HuH-7.5 (cell line): ENCODE measurements at places on chromosomes 11 and 22.

DNA sequence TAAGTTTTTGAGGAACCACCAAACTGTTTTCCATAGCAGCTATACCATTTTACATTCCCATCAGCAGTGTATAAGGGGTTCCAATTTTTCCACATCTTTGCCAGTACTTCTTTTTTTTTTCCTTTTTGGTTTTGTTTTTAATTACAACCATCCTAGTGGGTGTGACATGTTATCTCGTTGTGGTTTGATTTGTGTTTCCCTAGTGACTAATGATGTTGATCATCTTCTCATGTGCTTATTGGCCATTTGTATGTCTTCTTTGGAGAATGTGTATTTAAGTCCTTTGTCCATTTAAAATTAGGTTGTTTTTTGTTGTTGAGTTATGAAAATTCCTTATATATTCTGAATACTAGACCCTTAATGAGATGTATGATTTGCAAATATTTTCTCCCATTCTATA is 59.3 kb downstream of the STIM1 start:
- no peak for DNase-seq

DNA sequence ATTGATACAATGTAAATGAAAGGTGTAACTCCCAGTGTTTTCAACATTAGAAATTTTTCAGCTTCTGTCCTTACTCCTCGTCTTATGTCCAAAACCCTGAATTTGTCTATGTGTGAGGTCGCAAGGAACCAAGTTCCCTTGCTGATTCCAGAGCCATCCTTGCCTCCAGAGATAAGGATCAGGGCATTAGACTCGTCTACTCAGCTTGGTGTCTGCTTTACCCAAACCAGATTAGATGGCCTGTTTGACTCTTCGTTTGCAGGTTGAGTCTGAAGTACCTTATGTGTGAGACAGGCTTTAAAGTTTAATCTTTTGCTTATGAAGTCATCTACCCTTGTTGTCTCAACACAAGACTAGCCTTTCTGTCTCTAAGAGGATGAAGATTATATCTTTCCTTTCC is 55.6 kb downstream of the SPECC1L start:
- no peak for DNase-seq

- DNase-seq = peak; percentile 90
Observed at GRCh38 chr22:41697126-41697775, 2.1 kb upstream of the MEI1 start.

DNA sequence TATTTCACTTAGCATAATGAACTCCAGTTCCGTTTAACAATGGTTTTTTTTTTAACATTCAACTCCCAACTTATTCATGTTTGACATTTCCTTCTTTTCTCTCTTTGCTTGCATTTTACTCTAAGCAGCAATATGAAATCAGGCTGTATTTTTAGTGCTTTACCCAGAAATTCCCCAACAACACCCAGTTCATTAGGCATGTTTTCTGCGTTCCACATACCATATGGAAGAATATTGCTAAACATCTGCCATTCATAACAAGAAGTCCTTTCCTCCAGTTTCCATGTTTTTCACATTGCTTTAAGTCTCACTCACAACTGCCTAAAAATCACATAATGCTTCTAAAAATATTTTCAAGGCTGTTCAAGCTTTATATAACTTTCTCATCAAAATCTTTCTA is 45.8 kb downstream of the PLAAT5 start:
- DNase-seq = no peak

DNA sequence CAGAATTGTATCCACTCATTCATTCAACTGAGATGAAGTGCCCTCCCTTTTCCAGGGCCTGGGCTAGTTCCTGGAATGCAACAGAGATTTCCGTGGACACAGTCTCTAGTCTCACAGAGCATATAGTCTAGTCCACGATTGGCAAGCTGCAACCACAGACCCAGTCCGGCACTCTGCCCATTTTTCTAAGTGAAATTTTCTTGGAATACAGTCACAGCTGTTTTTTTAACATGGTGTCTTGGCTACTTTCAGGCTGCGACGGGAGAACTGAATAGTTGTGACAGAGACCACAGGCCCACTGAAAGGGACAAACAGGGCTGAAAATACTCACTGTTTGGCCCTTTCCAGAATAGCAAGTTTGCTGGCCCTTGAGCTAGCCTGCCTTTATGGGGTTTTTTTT is 29.2 kb downstream of the ALG12 start:
- DNase-seq = no peak

GRCh38 chr22:36901411-36902142 is 11.9 kb upstream of the CSF2RB start:
- no peak for DNase-seq

DNA sequence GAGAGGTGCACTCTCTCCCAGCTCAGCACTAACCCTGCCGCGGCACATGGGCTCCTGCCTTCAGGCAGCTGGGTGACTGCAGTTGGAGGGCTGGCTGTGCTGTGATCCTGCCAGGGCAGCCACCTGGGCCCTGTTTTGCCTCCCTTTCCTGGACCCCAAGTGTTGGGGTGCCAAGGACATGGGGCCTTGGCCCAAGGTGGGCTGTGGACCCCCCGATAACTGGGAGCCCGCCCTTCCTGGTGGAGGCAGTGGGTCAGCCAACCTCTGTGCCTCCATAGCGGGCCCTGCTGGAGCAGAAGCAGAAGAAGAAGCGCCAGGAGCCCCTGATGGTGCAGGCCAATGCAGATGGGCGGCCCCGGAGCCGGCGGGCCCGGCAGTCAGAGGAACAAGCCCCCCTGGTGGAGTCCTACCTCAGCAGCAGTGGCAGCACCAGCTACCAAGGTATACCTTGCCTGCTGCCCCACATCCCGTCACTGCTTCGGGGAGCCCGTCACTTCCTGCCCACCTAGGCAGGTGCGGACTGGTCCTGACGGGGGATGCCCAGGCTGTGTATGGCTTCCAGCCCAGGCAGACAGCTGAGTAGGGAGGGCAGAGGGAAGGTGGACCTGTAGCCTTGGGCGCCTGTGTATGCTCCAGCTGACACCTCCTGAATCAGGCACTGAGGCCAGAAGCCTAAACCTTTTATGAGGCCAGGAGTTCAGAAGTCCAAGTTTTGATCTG is 8.9 kb downstream of the TUB start:
- no peak for DNase-seq
